ENCODE measurements at places on chromosomes 11 and 22.
A peak's percentile ranks its signal among the peaks of the same experiment; 100 is the strongest.

DNA sequence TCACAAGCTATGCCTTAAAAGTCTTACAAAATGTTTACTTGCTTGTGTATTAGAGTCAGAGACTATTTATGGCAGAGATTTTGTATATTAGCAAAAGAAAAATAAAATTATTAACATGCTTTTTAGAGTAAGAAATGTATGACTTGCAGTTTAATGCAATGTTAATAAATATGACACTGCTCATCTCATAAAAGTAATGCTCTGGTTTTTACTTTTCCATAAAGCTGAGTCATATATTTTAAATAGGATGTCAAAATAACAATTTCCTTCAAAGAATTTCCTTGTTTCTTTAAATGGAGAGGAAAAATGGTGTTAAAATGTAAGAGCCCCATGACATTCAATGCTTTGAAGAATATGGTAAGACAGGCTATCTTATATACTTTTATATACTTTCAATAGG, 16.3 kb upstream of the RDX start:
- no peak for DNase-seq

- DNase-seq: no peak
Measured at GRCh38 chr11:123742724-123743120, 1.3 kb upstream of the ZNF202 start.

- DNase-seq: peak; percentile 22
Measured at GRCh38 chr11:65744026-65744698, 23.6 kb upstream of the RNASEH2C start.

DNA sequence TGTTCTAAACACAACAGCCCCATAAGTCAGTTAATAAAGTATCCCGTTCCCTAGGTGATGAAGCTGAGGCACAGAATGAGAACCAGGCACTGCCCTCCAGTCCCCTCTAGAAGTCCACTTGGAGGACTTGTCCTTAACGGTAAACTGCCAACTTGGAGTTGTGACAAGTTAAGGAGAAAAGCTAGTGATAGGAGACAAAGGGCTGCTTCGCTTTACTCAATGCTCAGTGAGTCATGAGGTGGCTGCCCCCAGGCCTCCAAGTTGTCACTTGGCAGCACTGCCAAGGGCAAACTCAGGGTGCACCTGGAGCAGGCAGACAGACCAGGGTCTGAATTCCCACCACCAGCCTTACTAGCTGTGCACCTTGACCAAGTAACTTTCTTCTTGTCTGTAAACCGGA, 13.5 kb downstream of the SLC43A1 start:
- DNase-seq: peak; percentile 15

DNA sequence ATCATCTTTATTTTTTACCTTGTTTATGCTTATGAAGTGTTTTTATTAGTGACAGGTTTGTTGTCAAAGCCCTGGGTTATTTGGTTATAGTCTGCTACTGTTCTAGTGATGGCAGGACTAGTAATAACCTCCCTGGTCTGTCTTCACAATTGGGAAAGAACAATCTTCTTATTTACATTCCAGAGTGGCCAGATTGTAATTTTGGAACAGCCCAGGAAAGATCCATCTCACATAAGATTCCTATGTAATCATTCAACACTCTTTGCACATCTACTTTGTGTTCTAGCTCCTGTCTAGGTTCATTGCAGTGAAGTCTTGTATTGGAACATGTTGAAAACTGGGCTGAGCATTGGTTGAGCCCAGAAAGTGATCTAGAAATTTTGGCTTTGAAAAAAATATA, 63.8 kb downstream of the CYB5R2 start:
- no peak for DNase-seq

GRCh38 chr11:121591405-121592033, 138.8 kb upstream of the SORL1-AS1 start:
- peak; percentile 72 for DNase-seq

DNA sequence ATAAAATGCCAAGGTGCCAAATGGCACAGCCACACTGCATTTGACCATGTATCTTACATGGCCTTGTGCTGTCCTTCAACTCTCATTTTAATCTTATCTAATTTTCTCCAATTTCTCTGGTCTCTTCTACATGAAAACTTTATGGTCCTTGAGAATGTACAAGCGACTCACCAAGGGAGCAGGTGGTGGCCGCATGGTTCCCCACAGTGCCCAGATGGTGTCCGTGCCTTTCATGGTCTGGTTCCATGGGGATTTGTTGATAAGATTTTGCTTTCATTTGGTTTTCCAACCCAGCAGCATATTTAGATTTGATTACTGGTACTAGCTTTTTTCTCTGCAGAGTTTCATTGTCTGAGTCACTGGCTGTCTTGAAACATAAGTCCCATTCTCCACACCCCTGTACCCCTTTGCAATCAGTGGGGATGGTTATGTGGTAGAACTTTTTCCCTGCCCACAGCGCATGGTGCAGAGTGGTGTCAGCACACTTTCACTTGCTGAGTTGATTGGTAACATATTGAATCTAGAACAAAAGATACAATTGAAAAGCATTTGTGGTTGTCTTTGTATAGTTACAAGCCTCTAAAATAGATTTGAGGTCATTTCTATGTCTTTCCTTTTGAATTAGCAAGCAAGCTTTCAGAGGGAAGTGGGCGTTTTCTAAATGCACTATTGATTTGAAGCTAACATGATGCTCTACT, 24.1 kb downstream of the ZNRF3 start:
- no peak for DNase-seq

- peak; percentile 66 for DNase-seq
Measured at GRCh38 chr11:47152953-47153950, 23.4 kb downstream of the ARFGAP2 start.

GRCh38 chr11:73019449-73019848, 122.7 kb downstream of the FCHSD2 start:
- DNase-seq: no peak

GRCh38 chr11:18193010-18193409, 20.4 kb downstream of the MRGPRX4 start:
- DNase-seq: no peak

DNA sequence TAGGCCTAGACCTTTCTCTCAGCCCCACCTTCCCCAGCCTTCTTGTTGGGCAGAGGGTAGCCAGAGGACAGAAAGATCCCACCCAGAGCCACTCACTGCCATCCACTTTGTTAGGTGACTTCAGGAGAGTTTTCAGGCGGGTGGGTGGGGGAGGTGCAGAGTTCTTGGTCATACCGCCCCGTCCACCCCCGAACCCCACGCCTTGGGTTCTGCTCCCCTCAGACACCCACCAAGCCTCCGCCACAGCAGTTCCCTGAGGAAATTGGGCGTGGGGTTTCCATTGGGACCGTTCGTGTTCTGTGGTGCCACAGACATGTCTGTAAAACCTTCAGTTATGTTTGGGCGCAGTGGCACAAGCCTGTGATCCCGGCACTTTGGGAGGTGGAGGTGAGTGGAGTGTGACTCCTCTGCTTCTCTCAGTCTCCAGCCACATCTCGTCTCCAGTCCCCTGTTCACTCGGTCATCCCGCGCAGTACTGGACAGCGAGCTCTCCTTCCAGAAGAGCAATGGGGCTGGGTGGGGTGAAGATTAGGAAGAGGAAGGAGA, 1.5 kb downstream of the MIF start:
- DNase-seq: no peak

- DNase-seq: no peak
Measured at GRCh38 chr22:27980424-27981148, 61.5 kb upstream of the PITPNB start.

DNA sequence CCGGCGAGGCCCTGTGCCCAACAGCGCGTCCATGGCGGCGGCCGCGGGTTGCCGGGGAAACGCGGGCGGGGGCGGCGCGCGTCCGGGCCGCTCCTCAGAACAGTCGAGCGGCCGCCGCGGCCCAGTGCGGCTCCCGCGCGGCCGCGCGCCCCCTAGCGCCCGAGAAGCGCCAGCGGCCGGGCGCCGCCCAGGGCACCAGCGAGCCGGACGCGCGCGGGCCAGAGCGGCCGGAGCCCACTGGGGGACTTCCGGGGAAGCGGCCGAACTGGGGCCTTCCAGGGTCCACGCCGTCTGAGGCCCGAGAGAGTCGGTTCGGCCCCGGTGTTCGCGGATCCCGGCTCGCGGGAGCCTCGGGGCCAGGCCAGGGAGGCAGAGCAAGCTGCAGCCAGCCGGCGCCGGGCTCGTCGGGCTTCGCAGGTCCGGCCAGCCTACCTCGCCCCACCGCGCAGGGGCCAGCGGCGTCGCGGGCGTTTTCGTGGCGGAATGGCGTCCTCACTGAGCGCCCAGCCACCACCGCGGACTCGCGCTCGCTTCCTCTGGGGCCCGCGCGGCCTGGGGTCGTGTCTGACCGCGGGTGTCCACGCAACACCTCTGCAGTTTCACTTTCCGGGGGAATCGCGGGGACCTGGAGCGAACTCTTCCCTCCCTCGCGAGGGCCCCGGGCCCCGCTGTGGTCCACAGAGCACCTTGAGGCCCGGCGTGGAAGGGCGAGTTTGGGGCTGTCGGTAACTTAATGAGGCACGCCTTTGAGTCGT, at the start of gene DENND6B:
Gene DENND6B (minus strand): TSS at position 57 of the 755 bp plus-strand sequence. CDS start 24 bp downstream, at position 33.
- DNase-seq: peak; percentile 74

- DNase-seq: no peak
Measured at GRCh38 chr11:96051820-96052219, 127.9 kb upstream of the MTMR2 start.

DNA sequence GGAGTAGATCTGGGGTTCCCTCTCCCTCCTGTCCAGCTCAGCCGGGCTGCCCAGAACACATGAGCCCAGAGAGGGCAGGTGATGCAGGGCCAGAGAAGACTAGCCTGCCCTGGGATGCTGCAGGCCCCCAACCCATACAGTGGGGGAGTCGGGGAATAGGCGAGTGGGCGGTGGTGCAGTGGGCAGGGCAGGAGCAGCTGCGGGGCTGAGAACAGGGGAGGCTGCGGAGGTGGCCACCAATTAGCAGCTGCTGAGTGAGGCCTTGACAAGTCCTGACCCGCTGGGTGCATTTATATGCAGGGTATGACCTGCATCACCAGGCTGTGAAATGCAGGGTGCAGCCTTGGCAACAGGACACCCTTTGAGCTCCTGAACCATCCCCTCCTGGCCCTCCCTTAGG, 43.1 kb downstream of the NFAM1 start:
- DNase-seq: no peak

DNA sequence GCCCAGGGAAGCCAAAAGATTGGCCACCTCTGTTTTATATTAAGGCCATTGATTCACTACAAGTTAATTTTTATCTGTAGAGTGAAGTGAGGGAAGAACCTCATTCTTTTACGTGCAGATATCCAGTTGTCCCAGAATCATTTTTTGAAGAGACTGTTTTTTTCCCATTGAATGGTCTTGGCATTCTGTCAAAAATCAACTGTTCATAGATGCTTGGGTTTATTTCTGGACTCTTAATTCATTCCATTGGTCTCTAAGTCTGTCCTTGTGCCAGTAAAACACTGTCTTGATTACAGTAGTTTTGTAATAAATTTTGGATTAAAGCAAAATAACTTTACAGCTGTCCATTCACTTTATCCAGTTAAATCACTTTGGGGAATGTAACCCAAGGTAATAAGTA, 26.8 kb downstream of the WBP2NL start:
- no peak for DNase-seq

GRCh38 chr22:47616396-47617020, 854.1 kb downstream of the TBC1D22A start:
- DNase-seq: no peak

DNA sequence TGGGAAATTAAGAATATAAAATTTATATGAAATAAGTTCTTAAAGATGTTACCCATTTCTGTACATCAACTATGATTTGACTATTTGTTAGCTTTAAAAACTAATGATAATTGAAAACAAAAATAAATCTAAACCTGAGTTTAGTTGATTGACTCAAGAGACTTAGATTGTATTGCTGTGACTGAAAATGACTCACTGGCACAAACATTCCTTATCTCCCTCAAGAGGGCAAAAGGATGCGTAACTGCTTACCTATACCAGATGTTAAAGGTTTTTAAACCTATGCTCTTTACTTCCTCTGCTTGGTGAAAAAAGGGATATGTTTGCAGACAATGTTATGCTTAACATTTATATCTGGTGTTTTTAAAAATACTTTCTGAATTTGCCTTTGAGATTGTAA, 30.3 kb downstream of the ATM start:
- peak; percentile 63 for DNase-seq

DNA sequence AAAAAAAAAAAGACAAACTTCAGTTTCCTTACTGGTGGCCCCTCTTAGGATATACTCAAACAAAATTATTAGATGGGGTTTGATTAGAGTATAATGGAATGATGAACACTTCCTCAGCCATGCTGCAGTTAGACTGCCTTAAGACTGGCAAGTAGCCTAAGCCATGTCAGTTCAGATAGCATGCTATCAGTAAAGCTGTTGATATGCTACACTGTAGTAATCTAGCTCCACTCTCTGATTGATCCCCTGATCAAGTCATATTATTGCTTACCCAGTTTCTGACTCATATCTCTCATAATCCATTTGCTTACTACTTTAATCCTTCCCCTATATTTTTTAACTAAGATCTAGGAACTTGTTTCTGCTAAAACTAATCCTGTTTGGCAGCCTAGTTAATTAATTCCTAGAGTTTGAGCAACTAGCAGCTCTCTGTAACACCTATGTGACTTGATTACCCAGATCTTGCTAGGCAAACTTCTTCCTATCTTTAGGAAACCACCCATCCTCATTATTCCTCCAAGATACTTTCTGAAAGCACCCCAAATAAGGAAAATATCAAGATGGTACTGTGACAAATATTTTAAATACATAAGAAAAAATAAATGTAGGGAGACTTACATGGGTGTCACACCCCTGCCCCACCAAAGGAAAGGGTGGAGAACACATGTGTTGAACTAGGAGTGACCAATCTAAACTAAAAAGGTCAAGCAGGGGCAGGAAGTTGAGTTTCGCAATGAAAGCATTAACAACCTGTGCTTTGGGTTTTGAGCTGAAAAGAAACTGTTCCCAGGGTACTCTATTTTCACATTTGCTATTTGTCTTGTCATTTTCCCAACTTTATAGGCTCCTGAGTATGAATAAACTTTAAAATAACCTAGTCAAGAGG, 43.2 kb downstream of the PIK3C2A start:
- DNase-seq: peak; percentile 53

DNA sequence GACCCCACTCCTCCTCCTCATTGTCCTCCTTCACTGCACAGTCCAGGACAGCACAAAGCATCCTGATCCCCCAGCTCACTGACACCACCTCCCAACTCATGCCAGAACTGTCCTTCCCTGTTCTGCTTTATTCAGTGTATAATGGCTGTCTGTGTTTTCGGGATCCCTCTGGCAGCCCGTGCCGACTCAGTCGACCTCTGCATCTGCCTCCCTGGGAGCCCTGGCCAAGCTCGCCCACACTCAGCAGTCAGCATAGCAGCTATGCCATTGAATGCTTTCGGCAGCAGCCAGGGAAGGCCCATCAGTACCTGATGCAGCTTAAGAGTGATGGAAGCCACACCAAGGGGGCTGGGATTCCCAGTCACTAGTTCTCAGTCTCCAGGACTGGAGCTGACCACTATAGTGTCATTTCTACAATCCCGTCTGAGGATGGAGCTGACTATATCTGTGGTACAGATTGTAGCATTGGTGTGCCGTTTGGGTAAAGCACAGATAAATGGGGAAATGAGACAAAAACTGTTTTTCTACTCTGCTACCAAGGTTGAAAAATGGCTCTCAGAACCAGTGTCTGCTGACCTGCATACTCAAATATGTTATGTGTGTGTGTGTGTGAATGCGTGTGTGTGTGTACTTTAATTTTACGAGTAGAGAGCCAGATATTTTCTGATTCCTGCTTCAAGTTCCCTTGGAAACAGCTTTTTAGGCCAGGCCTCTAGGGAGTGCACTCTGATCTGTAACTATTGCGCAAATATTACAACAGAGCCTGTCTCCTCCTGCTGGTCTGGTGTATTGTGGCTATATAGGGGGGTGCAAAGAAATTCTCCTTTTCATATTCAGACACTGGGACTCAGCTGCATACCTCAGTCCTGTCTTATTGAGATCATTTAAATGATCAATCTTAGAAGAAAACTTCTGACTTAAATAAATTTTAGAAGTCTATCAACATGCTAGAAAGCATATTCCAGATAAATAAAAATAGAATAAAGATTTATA, 78.8 kb upstream of the TOP3B start:
- DNase-seq: peak; percentile 25

Data from iris pigment epithelial cell (primary cell).